ENCODE measurements at places on chromosomes 1 and 21.

GRCh38 chr1:3898994-3899753 is 898 bp downstream of the C1orf174 start:
- no peak for DNase-seq

DNA sequence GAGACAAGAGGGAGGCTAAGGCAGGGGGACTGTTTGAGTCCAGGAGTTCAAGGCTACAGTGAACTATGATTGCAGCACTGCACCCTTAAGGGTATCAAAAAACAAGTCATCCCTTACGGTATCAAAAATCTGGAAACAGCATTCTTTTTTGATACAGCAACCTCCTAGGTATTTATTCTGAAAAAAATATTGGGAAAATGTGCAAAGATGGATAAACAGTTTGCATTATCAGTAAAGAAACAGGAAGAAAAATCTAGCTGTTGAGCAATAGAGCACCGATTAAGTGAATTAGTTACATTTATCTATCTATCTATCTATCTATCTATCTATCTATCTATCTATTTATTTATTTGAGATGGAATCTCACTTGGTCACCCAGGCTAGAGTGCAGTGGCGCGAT is 56.7 kb upstream of the SCAF4 start:
- no peak for DNase-seq

DNA sequence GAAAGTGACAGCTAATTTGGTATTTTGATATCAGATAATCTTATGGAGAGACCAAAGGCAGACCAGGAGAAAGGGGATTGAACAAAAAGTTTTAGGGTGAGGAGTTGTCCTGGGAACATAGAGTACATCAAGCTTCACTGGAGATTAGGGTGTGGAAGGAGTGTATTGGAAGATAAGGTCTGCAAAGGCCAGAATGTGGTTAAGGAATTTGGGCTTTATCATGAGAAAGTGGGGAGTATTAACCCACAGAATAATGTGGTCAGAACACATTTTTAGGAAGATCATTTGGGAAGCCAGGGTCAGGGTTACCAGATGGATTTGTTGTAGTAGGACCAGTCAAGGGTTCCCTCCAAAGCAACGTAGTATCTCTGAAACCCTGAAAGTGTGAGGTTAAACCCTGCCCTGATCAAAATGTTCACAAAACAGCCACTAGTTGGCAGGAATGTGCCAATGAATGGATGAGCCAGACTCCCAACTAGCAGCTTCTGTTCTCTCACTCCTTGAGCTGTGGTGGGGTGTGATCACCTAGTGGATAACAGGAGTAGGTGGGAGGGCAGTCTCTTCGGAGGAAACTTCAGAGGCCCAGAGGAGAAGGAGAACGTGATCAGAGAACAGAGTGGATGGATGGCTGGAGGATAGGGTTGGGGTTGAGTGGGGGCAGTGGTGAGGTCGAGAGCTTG is 35.8 kb downstream of the SLC2A1 start:
- DNase-seq = peak; percentile 53

DNA sequence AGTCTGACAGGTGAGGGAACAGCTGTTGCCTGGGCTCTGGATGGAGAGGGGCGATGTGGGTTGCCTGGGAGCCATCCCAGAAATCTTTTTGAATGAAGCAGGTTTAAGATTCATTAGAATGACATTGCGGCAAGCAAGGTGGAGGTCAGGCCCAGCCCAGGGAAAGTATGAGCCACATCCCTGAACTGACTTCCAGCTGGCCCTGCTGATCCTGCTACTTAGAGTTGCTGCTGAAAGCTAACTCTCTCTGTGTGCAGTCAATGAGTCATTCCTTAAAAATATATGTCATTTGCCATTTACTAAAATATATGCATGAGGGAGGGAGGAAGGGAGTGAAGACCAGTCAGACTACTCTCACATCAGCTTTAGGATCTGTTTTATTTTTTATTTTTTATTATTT is 54.3 kb upstream of the RAB3GAP2 start:
- no peak for DNase-seq

- no peak for DNase-seq
Measured at GRCh38 chr1:86636898-86637297, 67.5 kb upstream of the SH3GLB1 start.

GRCh38 chr1:183023601-183024316 is 539 bp downstream of the LAMC1 start:
- DNase-seq = peak; percentile 84

GRCh38 chr1:93907718-93908117 is 1.5 kb downstream of the GCLM start:
- no peak for DNase-seq

DNA sequence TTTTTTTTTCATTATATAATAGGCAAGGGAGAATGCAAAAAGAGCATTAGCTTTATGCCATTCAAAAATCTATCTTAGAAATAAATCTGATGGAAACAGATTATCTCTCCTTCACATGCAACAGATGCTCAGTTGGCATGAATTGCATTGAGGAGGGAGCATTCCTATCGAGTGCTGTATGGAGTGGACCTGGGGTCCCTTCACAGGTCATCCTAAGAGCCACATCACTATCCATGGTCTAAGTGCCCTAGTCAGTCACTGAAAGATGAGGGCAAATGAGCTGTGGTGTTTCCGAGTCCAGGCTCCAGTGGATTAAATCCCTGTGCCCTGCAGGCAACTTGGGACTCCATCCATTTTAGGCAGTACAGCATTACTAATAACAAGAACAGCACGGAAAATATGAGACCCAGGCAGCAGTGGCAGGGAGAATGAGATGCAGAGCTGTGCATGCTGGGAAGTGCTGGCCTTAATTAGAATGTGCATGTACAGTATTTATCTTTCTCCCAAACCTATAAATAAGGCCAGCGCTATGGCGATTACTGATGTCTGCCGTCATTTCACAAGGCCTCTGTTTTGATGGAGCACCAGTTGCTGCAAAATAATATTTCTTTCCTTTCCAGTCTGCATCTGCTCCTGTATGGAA is 512.3 kb upstream of the PLXNA2 start:
- DNase-seq = no peak

DNA sequence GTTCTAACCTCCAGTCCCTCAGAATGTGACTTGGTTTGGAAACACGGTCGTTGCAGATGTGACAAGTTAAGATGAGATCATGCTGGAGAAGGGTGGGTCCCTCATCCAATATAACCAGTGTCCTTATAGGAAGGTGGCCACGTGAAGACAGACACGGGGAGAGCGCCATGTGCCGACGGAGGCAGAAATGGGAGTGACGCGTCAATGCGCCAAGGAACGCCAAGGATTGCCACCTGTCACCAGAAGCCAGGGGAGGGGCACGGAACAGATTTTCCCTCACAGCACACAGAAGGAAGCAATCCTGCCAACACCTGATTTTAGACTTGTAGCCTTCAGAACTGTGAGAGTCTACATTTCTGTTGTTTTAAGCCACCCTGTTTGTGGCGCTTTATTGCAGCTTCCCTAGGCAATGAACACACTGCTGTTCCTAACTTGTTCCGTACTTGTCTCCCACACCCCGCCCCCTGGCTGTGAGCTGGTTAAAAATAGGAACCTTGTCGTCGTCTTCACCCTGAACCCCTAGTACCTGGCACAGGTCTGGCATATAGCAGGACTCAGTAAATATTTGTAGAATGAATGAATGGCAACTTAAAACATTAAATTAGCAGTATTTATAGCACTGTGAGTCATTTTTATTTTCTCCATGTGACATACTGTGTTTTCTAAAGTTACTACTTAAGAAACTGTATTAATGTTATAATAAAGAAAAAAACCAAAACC is 14.2 kb downstream of the RIMS3 start:
- no peak for DNase-seq

- DNase-seq = no peak
Measured at GRCh38 chr1:81912383-81912782, 111.6 kb downstream of the ADGRL2 start.

DNA sequence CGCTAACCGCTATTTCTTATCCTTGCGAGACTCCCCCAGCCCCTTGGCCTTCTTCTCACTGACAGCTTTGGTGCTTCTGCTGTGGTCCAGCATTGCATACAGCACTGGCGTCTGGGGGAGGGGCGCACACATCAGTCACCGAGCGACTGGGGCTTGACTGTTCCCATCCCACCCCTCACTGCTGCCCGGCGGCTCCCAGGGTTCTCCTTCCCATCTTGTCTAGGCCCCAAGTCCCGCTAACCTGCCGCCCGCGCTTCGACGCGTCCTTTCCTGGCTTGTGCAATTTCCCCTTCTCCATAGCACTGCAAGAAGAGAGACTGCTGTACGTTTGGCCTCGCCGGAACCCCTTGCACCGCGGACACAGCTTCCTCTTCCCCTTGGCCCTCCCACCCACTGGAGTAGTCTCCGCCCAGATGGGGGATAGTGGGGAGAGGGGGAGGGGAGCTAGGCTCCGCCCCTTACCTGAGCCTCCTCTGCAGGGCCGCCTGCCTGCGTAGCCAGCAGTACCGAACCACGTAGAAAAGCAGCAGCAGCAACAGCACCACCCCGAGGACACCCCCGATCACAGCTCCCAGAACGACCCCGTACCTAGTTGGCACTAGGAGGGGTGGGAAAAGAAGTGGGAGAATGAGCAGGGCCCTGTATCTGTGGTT is 3.8 kb downstream of the MPZ start:
- DNase-seq = peak; percentile 85

DNA sequence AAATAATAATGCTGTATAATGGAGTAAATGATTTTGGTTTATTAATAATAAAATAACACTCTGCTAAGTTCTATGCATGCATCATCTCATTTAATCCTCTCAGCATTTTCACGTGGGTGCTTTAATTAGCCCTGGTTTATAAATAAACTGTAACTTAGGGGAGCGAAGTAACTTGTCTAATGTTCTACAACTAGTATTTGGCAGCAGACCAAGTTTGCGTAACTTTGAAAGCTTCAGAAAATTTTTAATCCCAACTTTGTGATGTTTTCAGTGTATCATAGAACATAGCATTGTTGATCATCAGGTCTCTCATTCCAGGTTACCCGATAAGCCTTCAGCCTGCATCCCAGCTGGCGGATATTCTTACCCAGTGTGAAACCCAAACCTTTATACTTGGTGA is 322.4 kb upstream of the SGIP1 start:
- DNase-seq = no peak

DNA sequence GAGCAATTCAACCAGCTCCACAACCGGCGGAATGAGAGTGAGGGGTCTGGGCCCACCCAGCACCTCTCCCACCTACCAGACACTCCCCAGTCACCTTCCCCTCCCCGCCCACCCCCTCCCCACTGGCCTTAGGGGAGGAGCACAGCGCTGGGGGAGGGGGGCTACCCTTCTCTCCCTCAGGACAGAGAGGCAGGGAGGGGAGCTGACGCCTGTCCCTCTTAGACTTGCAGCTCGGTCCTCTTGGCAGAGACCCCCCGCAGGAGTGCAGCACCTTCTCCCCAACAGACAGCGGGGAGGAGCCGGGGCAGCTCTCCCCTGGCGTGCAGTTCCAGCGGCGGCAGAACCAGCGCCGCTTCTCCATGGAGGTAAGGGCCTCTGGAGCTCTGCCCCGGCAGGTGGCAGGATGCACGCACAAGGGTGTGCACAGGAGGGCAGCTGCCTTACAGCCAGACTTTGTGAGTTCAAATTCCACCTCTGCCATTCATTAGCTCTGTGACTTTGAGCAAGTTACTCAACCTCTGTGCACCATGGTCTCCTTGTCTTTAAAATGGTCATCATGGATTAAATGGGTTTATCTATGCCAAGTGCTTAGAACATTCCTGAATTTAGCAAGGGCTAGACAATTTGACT is 18.9 kb downstream of the CDK18 start:
- no peak for DNase-seq

- DNase-seq = no peak
Measured at GRCh38 chr21:44773291-44773932, 28.2 kb downstream of the UBE2G2 start.

- DNase-seq = no peak
Measured at GRCh38 chr1:180586671-180587155, 27.9 kb downstream of the OVAAL start.

DNA sequence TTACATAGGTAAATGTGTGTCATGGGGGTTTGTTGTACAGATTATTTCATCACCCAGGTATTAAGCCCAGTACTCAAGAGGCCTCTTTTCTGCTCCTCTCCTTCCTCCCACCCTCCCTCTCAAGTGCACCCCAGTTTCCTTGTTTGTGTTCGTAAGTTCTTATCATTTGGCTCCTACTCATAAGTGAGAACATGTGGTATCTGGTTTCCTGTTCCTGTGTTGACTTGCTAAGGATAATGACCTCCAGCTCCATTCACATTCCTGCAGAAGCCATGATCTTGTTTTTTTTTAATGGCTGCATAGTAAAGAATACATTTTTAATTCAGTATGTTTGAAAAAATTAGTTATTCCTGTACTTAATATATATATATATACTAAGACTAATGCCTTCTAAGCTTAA is 107.7 kb downstream of the CLDN17 start:
- no peak for DNase-seq

DNA sequence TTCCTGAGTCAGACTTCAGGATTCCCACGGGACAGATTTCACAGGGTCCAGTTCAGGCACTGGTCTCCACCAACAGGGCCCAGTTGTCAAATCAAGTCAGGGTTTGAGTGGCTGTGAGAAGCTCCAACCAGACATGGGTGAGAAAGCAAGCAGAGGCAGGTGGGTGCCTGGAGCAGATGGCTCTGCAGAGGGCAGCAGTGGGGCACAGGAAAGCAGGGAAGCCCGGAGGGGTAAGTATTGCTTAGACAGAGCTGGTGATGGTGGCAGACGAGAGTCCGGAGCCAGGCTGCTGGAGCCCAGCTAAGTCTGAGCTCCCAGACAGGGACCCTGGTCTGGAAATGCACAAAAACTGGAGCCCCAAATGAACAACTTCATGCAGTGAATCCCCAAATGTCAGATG is 40.4 kb downstream of the RIMS3 start:
- peak; percentile 11 for DNase-seq

DNA sequence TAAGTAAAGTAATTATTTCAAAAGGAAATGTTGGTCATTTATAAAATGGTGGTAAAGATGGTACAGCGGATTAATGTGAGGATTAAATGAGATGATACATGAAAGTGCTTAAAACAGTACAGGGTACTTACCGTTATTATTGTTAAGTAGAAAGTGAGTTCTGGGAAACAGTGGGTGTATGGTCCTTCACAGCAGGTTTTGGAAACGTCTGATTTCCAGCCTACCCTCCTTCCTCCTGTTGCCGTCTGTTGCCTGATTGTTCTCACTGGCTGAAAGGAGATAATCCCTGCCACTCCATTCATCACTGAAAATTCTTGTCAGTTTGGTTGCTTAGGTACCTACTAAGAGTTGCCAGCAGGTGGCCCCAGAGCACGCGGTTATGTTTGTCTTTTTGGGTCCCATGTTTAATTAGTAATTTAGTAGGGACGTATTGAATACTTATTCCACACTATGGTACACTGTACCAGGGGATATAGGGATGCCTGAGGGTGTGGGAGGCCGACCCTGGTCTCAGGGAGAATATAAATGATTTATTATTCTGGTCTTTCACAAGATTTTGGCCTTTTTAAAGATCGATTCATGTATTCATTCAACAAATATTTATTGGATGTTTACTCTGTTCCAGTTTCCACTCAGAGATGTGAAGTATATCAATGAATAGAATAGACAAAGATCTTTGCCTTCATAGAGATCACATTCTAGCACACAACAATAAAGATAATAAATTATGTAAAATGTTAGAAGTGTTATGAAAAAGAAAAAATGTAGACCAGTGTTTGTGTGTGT is 30.8 kb upstream of the RPTN start:
- peak; percentile 11 for DNase-seq

All from GM06990 (cell line).